ENCODE measurements at places on chromosomes 3 and 15.

DNA sequence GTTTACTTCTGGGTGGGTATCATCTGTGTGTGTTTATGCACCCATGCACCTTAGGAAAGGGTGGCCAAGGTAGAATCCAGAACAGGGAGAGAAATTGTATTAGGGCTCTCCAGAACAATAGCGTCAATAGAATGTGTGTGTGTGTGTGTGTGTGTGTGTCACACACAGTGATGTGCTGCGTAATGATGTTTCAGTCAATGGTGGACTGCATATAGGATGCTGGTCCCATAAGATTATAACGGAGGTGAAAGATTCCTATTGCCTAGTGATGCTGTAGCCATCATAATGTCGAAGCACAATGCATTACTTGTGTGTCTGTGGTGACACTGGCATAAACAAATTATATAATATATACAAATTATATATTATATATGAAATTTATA is 69.3 kb upstream of the PRR23C start:
- DNase-seq = no peak
- H3K27ac ChIP-seq = no peak overlapping the region
- no peaks in the 10 kb centered on the region for H3K36me3 ChIP-seq
- no peaks in the 10 kb centered on the region for H3K4me1 ChIP-seq
- H3K4me3 ChIP-seq = no peak overlapping the region

DNA sequence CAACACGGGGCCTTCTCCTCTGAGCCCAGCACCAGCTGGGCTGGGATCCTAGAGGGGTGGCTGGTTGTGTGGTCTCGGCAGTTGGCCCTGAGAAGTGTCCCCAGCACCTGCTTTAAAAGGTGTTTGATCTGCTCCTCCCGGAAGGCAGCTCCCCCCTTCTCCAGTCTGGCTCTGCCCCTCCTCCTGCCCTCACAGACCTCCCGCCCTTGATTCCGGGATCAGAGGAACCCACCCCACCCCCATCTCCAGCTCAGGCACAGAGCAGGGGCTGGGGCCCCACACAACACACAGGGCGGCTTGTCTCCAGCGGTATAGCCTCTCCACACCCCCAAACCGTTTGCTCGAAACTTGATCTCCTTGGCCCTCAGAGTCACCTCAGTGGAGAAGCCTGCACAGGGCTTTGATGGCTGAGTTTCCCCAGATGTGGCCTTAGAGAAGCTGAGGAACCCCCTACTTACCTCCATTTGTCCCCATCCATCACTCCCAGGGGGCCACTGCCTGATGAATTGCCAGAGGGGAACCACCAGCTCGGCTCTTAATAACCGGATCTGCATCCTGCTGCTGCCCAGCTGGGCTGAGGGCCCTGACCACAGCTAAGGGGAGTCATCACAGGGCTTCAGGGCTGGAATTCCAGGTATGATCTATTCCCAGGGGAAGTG is 6.4 kb upstream of the STRA6 start:
- H3K4me3 ChIP-seq = no peak overlapping the region
- no peak overlapping the region for H3K27ac ChIP-seq
- no peaks in the 10 kb centered on the region for H3K27me3 ChIP-seq
- H3K4me1 ChIP-seq = no peaks in the 10 kb centered on the region
- no peaks in the 10 kb centered on the region for H3K36me3 ChIP-seq

DNA sequence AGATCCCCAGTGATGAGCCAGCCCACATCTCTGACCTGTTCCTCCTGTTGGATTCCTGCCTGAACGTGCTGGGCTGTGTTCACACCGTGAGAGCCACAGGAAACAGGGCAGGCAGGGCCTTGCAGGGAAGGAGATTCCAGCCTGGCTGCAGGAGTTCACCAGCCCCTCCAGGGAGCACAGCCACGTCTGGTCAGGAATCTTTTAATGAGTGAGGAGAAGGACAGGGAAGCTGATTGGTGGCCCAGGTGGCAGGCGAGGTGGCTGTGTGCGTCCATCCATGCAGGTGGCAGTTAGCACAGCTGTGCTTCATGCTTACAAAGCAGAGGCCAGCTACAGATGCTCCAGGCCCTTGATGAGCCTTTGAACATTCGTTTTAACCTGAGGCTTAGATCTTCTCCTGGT is 10.5 kb downstream of the LRRK1 start:
- H3K4me3 ChIP-seq = no peak overlapping the region
- no peaks in the 10 kb centered on the region for H3K27me3 ChIP-seq
- H3K4me1 ChIP-seq = no peaks in the 10 kb centered on the region
- H3K36me3 ChIP-seq = no peaks in the 10 kb centered on the region
- H3K27ac ChIP-seq = no peak overlapping the region
- DNase-seq = no peak

- H3K27me3 ChIP-seq = no peaks in the 10 kb centered on the region
- no peak overlapping the region for H3K4me3 ChIP-seq
- H3K27ac ChIP-seq = no peak overlapping the region
- no peaks in the 10 kb centered on the region for H3K4me1 ChIP-seq
- no peaks in the 10 kb centered on the region for H3K36me3 ChIP-seq
These were observed 448.5 kb downstream of the NAALADL2 start for GRCh38 chr3:175307642-175308041.

GRCh38 chr3:188179006-188179966 is 25.3 kb downstream of the LPP start:
- peaks cover 16% of the 10 kb centered on the region for H3K4me1 ChIP-seq
- H3K27me3 ChIP-seq = no peaks in the 10 kb centered on the region
- H3K36me3 ChIP-seq = no peaks in the 10 kb centered on the region

GRCh38 chr3:108493862-108494261 is 16.5 kb downstream of the MYH15 start:
- no peak for DNase-seq
- no peak overlapping the region for H3K27ac ChIP-seq

DNA sequence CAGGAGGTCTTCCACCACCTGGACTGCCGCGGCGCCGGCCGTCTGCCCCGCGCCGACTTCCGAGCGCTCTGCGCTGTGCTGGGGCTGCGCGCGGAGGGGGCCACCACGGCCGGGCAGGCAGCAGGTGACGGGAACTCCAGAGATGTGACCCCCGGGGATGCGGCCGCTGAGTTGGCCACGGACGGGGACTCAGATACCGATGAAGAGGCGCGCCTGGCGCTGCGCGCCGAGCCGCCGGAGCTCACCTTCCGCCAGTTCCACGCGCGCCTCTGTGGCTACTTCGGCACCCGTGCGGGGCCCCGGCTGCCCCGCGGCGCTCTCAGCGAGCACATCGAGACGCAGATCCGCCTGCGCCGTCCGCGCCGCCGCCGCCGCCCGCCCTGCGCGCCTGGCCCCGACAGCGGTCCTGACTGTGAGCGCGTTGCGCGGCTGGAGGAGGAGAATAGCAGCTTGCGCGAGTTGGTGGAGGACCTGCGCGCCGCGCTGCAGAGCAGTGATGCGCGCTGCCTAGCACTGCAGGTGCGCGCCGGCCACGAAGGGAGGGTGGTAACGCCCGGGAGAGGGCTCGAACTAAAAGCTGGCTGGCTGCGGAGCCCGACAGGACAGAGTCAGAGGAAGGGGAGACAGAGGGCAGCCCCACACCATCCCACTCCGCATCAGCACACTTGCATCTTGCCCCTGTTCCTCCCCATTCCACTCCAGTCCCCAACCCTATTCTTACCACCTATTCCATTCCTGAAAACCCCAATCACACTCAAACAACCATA is 885 bp downstream of the EFCC1 start:
- peak; percentile 36 for DNase-seq
- H3K36me3 ChIP-seq = no peaks in the 10 kb centered on the region
- H3K27ac ChIP-seq = no peak overlapping the region
- H3K27me3 ChIP-seq = peaks cover 14% of the 10 kb centered on the region

DNA sequence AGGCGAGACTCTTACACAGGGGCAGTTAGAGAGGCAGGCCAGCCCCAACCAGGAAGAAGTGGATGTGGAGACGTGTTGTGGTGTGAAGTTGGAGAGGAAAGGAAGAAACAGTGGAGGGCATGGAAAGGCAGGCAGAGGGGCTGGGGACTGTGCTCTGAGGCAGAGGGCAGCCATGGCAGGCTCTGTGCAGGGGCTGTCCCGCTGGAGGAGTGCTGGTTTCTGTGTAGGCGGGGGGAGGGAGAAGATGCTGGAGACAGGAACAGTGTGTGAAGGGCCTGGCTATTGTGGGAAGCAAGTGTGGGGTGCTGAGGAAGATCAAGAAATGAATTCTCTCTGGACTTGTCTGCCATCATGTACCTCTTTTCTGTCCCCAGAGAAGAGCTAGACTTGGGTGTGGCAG is 21.0 kb downstream of the SNAPC5 start:
- no peak overlapping the region for H3K4me3 ChIP-seq
- peaks cover 14% of the 10 kb centered on the region for H3K4me1 ChIP-seq
- DNase-seq = no peak
- H3K27ac ChIP-seq = no peak overlapping the region
- no peaks in the 10 kb centered on the region for H3K27me3 ChIP-seq

- H3K27ac ChIP-seq = no peak overlapping the region
- H3K4me3 ChIP-seq = no peak overlapping the region
- H3K4me1 ChIP-seq = no peaks in the 10 kb centered on the region
- DNase-seq = no peak
- H3K36me3 ChIP-seq = no peaks in the 10 kb centered on the region
- H3K27me3 ChIP-seq = no peaks in the 10 kb centered on the region
These were observed 562.9 kb upstream of the CBLB start for GRCh38 chr3:106431721-106432120.

- H3K36me3 ChIP-seq = no peaks in the 10 kb centered on the region
- DNase-seq = no peak
- H3K27ac ChIP-seq = no peak overlapping the region
- H3K4me3 ChIP-seq = no peak overlapping the region
- no peaks in the 10 kb centered on the region for H3K27me3 ChIP-seq
These were observed 144.9 kb upstream of the TPM1 start for GRCh38 chr15:62897634-62898033.

- H3K36me3 ChIP-seq = no peaks in the 10 kb centered on the region
- H3K4me1 ChIP-seq = no peaks in the 10 kb centered on the region
- DNase-seq = no peak
- H3K27me3 ChIP-seq = no peaks in the 10 kb centered on the region
- H3K4me3 ChIP-seq = no peak overlapping the region
These were observed 27.9 kb upstream of the STRIT1 start for GRCh38 chr3:155321418-155321817.
